ENCODE measurements at places on chromosomes 11 and 22. TPM values are rescaled to one million over a fixed set of nuclear protein-coding genes. Genes with fewer than 3 reads are reported as not detected.

IL10RA gene
- total RNA-seq: 0.60 TPM

- no peak for DNase-seq
These were observed 7.8 kb downstream of the PPP6R3 start for GRCh38 chr11:68468217-68468828.

- no peak for DNase-seq
These were observed 9.8 kb upstream of the TAGLN start for GRCh38 chr11:117189191-117189940.

DNA sequence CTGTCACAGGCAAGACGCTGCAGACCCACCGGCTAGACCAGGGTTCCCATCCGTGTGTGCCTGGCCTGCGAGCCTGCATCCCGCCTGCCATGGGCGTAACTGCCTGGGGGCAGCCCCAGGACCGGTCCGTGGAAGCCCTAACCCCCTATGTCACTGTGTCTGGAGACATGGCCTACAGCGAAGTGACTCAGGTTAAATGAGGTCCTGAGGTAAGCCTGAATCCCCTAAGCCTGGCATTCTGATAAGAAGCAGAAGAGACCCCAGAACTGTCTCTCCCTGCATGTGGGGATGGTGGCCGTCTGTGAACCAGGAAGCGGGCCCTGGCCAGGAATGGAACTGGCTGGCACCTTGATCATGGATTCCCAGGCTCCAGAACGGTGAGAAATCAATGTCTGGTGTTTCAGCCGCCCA lies 570.1 kb downstream of the BRD1 start:
- DNase-seq: no peak

DNA sequence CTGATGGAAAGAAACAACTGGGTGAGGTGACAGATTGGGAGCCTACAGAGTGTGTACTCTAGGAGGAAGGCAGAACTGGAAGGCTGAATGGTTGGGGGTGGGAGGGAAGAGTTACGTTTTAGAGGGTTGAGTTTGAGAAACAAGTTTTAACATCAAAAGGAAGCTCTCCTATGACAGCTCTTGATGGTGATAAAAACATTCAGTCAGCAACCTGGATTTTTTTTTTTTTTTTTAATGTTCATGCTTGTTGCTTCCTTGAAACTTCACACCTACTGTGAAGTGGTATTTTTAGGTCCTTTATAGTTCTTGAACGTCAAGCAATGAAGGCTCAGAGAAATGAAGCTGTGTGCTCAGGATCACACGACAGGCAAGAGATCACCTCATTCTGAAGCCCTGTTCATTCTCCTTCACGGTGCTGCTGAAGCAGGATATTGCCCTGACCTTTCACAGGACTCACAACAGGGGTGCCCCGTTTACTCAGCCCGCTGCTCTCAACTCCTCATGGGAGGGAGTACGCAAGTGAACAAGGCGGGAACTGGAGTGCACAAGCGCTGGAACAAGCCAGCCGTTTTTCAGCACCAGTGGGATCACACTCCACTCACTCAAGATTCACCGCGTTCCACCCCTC lies 1.6 kb upstream of the TMEM109 start:
- no peak for DNase-seq

GRCh38 chr11:126880872-126881271 lies 119.7 kb downstream of the KIRREL3 start:
- no peak for DNase-seq

DNA sequence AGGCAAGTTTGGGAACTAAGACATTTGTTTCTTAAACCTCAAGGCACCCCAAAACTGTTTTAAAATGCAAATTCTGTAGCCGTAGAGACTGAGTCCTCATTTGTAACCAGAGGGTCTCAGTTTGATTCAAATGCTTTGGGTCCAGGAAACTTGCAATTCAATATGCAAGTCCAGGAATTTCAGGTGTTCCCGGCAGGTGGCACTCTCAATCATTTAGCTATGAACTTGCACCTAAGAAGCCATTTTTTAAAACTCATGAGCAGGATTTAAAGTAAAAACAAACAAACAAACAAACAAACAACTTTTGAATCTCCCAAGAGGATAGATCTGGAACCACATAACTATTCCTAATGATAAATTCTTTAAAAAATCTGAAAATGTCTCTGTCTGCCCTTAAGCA lies 8.7 kb upstream of the ABTB2 start:
- peak; percentile 81 for DNase-seq

GRCh38 chr22:44999687-45000086 lies 10.1 kb downstream of the PHF21B start:
- DNase-seq: no peak

DNA sequence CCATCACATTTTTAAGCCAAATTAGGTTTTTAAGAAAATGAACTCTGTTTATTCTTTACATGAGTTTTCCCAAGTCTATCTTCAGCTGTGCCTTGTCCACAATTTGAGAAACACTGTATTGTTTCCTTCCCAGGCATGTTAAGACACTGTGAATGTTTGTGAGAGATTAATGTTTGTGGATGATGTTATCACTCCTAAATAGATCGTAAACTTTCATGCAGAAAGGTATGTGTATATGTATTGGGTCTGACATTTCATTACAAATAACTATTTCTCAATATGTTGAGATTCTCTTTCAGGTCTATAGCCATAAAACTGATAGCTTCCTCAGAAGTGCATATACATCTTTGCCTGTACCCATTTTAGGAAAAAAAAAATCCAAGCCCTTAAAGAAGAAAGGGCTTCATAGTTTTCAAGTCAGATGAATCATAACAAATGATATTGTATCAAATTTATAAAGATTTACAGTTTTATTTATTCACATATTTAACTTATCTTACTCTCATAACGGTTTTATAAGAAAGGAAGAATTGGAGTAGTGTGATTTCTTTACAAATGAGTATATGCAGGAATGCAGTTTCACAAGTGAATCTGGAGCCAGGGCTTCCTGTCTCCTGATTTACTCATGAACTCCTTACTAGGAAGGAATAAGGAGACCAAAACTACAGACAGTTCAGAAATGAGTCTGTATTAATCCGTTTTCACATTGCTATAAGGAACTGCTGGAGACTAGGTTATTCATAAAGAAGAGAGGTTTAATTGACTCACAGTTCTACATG lies 11.2 kb downstream of the OR8D1 start:
- DNase-seq: no peak

- DNase-seq: peak; percentile 42
These were observed 4.7 kb downstream of the OLFML1 start for GRCh38 chr11:7490054-7490453.

GRCh38 chr11:20162824-20163782 lies 2.8 kb upstream of the DBX1 start:
- DNase-seq: peak; percentile 14

Data from renal cortical epithelial cell (primary cell).